NCI-H1694 (cell line): ENCODE measurements at places on chromosomes 2 and 18.

- DNase-seq = no peak
These were observed 145.5 kb upstream of the LYPD1 start for GRCh38 chr2:132815516-132815915.

DNA sequence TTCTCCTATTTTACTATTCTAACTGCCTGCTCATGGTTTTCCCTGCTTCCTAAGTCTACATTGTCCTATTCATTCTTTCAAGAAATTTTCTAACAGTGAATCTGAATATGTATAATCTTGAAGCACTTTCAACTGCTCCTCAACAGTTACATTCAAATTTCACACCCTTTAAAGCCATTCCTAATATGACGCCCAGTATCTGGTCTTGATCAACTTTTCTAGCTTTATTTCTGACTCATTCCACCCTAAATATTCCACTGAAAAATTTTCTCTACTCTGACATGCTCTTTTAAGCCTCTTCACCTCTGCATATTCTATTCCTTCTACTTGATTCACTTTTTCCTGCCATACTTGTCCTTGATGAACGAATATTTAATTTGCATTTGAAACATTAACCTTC lies 1893.9 kb upstream of the PIK3C3 start:
- DNase-seq = no peak

GRCh38 chr2:127527001-127527804 lies 914 bp upstream of the IWS1 start:
- no peak for DNase-seq

GRCh38 chr2:148493822-148494563 lies 150.6 kb upstream of the EPC2 start:
- DNase-seq = no peak

- DNase-seq = peak; percentile 86
These were observed at the start of gene IGFBP5 for GRCh38 chr2:216695401-216695821. IGFBP5 (minus strand) TSS chr2:216695549; CDS start chr2:216694775, 774 bp downstream.
